IPS-NIHi11 (cell line): ENCODE measurements at places on chromosomes 3 and 15.
A peak's percentile ranks its signal among the peaks of the same experiment; 100 is the strongest.

- DNase-seq, result no peak
These were observed 124.8 kb upstream of the TNIK start for GRCh38 chr3:171585039-171585438.

- no peak for DNase-seq
These were observed 243.5 kb upstream of the SEMA6D start for GRCh38 chr15:47473832-47474231.

DNA sequence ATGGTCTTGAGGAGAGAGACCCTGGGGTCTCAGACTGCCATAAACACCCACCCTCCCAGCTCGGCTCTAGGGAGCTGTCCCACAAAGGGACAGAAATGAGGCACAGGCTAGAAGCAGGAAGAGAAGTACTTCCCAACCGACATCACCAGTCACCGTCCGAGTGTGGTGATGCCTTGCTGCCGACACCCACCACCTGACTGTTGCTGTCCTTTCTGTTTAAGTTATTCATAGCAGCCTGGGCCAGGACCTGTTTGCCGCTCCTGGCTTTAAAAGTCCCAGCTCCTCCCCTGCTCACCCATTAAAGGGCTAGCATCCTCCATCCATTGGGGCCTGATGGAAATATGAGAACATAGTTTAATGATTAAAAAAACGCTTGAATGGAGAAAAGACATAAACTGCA is 13.2 kb upstream of the SPG11 start:
- DNase-seq, result no peak

GRCh38 chr15:90945091-90945490 is 9.6 kb upstream of the RCCD1 start:
- no peak for DNase-seq

GRCh38 chr15:92449476-92449875 is 55.8 kb downstream of the ST8SIA2 start:
- no peak for DNase-seq

GRCh38 chr15:57950381-57950946 is 115.0 kb downstream of the ALDH1A2 start:
- no peak for DNase-seq

GRCh38 chr3:127707851-127708411 is 35.2 kb downstream of the ABTB1 start:
- no peak for DNase-seq

DNA sequence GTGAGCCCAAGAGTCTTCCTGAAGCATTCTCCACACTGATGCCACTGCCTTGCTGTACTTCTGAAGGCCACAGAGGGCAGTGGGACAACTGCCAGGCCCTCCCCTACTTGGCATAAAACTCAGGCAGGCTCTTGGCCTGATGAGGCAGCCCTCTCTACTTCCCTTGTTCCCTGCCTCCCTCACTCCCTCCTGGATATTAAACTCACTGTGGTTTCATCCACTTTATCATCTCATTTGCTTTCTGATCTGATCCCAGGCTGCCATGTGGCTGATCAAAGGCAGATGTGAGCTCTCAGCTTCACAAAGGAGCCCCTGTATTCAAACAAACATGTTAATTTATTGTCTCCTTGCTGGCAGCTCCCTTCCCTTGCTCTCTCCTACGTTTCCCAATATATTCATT is 533.5 kb downstream of the IGSF11 start:
- DNase-seq, result peak; percentile 61

DNA sequence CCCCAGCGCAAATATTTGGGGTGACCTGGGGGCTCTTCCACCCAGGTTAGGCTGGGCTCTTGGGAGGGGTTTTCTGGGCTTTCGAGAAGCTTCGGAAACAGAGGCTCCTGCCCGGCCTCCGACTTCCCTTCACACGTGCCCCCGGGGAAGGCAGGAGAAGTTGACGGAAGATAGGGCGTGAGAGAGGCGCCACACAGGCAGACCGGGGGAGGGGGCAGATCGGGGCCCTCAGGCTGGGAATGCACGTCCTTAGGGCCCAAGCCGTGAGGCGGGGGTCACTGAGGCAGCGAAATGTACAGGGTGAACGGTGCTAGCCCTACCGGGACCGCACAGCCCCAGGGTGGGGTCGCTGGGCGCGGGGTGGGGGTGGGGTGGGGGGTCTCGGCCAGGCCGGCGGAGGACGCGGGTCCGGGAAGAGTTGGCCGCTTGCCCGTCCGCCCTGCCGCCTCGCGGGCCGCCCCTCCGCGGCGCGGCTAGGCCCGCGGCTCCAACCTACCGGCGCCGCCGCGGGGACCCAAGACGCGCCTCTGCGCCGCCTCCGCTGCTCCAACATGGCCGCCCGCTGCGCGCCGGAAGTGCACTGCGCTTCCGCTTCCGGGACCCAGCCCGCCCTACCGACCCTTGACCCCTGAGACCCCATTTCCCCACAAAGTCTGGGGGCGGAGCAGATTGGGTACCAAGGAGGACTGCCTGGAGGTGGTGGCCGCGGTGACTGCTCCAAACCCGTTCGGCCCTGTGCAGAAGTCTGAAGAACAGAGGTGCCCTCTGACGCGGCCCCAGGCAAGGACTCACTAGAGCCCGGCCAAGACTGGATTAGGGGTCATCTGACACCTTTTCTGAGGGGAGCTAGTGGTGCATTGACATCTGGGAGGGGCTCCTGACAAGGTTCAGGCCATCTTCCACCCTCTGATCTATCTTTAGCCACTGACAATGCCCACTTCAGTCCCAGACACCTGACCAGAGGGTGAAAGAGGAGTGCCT is at the start of gene CCDC71:
Gene CCDC71 (minus strand): TSS at position 561 of the 981 bp plus-strand sequence. CDS start 2,123 bp downstream, outside the sequence.
- peak; percentile 98 for DNase-seq

- DNase-seq, result no peak
These were observed 28.9 kb downstream of the B4GALT4 start for GRCh38 chr3:119211803-119212202.

- no peak for DNase-seq
These were observed 525.8 kb downstream of the SHQ1 start for GRCh38 chr3:72322264-72322976.

DNA sequence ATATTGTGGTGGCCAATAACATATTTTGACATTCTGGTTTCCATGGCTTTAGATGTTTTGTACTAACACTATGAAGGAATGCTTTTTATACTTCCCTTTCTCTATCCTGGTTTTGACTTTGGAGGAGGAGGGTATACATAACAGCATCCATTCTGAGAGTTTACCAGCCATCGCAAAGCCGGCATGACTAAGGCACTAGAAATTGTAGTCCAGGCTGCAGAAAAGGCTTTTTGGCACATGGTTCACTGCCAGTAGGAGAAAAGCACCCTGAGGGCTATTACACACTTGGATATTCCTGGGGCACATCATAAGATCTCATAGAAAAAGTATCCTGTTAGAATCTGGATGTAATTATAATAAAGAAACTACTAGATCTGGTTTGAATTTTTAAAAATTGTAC is 101.8 kb downstream of the STT3B start:
- no peak for DNase-seq

GRCh38 chr15:67836955-67837354 is 2.9 kb downstream of the RNU6-1 start:
- DNase-seq, result peak; percentile 19

- DNase-seq, result no peak
These were observed 26.6 kb upstream of the MAGEF1 start for GRCh38 chr3:184738506-184738890.

DNA sequence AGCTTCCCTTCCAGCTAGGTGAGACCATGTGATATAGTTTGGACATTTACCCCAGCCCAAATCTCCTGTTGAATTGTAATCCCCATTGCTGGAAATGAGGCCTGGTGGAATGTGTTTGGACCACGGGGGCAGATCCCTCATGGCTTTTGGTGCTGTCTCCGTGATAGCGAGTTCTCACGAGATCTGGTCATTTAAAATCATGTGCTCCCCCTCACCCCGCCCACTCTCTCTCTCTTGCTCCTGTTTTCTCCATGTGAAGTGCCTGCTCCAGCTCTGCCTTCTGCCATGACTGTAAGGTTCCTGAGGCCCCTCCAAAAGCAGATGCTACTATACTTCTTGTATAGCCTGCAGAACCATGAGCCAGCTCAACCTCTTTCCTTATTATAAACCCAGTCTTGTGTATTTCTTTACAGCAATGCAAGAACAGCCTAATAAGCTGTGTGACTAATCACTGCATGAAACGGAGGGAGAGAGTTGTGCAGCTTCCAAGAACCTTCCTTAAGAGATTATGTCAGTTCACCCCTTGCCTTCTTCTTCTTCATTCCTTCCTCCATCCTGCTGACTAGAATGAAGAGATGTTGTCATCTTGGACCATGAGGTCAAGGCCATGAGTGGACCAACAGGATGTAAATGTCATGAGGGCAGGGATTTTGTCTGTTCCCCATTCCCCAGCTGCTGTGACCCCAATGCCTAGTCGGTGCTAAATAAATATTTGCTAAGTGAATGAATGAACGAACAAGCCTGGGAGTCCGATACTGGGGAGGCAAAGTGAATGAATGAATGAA is 91.0 kb downstream of the CPN2 start:
- DNase-seq, result no peak
